Stimulated activated CD8-positive, alpha-beta memory T cell treated with anti-CD3 and anti-CD28 coated beads, Interleukin-15, amount 100 ng/mL, for 24 hours (primary cell): ENCODE measurements at places on chromosomes 4 and X.

GRCh38 chr4:137524725-137525369, 7.4 kb downstream of the PCDH18 start:
- DNase-seq, result no peak

DNA sequence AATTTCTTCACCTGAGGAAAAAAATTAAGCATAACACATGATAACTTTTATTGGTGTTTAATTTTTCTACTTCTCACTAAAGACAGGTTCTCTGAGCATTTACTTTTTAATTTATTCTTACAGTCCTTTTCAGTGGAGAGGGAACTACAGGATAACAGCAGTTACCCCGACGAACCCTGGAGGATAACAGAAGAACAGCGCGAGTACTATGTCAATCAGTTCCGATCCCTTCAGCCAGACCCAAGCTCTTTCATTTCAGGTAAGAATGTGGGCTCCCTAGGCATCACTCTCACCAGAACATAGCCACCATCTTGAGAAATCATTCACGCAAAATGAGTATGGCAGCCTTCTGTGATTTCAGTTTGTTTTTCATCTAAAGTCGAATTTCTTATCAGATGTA, 100.8 kb downstream of the REPS2 start:
- no peak for DNase-seq

DNA sequence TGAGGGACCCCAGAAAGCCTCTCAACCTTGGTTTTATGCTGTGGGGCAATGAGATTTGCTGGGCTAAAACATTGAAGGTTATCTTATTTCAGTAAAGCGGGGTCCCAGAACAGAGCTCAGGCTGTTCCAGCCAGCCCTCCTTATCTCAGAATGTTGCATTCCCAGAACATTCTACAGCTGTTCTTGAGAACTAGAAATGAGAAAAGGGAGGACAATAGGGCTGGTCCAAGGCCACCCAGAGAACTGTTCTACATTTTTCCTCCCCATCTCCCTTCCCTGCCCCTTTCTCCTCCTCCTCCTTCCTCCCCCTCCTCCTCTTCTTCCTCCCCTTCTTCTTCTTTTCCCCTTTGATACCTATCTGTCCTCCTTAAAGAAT, 70.4 kb upstream of the SLC7A11 start:
- no peak for DNase-seq

DNA sequence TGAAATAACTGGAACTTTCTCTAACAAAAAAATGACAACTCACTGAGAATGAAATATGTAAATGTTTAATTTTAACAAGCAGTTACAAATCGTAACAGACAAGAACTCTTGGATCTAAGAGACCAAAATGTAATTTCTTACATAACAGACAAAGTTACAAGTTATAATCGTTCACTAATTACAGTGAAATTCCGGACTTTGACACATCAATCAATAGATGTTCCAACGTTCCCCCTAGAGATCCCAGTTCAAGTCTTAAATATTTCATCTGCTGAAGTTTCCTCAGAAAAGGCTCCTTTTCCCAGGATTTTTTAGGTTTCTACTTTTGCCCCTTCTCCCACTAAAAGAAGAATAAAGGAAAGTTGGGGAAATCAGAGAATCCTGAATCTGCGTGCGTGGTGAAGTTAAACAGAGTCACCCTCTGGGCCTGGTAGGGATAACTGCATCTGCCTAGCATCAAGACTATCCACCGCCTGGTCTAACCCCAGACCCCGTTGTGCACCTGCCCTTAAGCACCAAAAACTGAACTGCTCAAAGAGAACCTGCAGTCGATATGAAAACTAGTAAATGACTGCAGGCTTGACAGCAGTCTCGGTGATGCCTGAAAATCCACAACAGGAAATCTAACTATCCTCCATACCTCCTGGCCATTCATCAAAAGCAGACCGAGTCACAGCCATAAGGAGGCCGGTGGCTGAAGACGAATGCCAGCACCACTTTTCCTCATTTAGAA, 2.3 kb downstream of the IRF2 start:
- no peak for DNase-seq

DNA sequence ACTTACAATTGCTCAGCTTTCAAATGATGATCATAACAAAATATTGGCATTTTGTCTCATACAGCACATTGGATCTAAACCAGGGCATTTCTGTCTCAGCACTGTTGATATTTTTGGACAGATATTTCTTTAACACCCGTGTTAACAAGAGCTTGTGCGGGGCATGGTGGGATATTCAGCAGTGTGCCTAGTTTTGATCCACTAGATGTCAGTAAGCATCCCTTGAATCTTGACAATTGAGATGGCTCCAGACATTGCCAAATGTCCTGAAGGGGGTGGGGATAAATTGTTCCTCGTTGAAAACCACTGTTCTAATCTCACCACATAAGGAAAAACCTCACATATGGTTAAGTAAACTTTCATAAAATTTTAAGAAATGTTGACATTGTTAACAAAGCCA, 806.3 kb downstream of the STIM2 start:
- no peak for DNase-seq

- no peak for DNase-seq
These were observed 53.1 kb upstream of the C4orf50 start for GRCh38 chr4:6071191-6071958.

- DNase-seq, result no peak
These were observed 26.9 kb upstream of the WWC2 start for GRCh38 chr4:183072176-183072575.
